Stimulated activated CD4-positive, alpha-beta T cell treated with anti-CD3 and anti-CD28 coated beads, Interleukin-2, amount 100 ng/mL, for 24 hours (primary cell): ENCODE measurements at places on chromosomes 16 and 17.

DNA sequence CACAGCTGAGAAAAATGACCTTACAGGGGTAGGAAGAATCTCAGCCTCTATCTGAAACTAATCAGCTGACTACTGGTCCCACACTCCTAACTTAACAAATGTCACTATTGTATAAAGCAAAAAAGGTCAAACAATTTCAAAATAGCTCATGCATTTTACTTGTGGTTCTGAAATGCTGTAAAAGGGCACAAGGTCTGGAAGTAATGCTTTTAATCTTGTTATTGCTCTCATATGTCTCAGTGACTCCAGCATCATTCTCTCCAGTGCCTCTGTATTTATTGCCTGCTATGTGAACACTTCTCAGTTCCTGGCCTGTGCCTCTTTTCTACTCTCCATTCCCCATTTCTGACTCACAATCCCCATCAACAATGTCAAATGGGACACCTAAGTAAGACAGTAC is 937.7 kb downstream of the CDH11 start:
- DNase-seq: no peak

GRCh38 chr16:72313903-72314302 is 141.9 kb upstream of the PMFBP1 start:
- DNase-seq: no peak

DNA sequence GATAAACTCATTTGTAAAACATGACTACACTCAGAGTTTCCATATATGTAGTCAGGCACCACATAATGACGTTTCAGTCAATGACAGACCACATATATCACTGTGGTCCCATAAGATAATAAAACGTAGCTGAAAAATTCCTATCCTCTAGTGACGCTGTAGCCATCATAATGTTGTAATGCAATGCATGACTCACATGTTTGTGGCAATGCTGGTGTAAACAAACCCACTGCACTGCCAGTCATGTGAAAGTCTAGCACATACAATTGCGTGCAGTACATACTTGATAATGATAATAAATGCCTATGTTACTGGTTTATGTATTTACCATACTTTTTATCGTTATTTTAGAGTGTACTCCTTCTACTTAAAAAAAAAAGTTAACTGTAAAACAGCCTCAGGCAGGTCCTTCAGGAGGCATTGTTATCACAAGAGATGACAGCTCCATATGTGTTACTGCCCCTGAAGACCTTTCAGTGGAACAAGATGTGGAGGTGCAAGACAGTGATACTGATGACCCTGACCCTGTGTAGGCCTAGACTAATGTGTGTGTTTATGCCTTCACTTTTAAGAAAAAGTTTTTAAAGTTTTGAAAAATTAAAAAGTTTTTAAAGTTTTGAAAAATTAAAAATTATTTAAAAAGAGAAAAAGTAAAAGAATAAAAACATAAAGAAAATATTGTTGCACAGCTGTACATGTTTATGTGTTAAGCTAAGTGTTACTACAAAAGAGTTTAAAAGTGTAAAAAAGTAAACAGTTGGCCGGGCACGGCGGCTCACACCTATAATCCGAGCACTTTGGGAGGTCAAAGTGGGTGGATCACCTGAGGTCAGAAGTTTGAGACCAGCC is 9.0 kb downstream of the STAT5B start:
- DNase-seq: no peak

DNA sequence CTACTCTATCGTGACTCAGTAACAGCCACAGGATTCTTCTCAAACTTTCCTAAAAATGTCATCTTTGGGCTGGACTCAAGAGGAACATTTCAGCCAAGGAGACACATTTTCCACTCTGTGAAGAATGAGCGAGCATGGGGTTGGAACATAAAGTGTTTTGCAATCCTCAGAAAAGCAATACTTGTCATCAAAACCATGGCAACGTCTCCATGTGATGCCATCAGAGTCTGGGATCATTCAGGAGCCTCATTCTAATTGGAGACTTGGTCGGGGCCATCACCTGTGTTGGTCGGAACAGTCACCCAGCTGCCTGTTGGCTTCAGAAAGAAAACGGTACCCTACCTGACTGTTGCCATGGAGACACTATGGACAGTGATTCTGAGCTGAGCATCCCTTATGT is 25.5 kb downstream of the MYOCD start:
- DNase-seq: no peak

DNA sequence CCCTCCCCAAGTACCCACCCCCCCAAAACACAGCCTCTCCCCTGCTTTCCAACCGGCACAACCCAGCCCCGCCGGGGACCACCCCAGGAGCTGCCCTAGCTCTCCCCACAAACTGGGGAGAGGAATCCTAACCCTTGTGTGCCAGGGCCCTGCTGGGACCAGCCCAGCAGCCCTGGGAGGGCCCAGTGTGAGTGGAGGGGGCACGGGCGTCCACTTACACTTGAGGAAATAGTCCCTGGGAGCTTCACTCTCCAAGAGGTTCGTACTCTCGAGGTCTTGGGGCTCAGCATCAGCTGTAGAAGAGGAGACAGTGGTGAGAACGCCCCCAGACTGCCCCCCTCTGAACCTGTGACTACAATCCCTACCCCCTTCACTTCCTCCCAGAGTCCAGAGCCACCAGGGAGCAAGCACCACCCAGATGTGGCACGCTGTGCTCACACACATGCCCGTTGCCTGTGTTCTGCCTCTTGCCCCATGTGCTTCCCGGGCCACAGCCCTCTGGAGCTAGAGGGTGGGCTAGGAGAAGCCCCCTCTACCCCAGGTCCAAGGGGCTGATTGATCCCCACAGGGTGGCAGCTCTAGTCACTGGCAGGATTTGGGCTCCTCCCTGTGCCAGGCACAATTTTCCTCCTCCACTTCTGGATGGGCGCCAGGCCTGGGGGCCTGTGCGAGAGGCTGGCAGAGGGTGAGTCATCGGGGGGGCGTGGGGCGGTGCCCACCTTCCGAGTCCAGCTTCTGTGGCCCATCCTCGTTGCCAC is 3.0 kb downstream of the TRIM47 start:
- no peak for DNase-seq

- no peak for DNase-seq
Measured at GRCh38 chr17:4180791-4181190, 37.8 kb downstream of the CYB5D2 start.

DNA sequence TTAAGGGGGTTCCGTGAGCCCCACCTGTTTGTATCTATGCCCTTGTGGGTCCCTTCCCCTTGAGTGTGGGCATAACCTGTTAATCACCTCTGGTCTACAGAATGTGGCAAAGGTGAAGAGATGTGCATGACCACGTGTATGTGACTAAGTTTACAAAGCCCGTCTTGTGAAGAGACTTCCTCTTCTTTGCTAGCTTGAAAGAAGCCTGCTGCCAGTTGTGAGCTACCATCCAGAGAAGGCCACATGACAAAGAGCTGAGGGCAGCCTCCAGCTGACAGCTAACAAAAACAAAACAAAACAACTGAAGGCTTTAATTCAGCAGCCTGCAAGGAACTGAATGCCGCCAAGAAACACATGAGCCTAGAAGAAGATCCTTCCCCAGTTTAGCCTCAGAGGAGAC is 112.0 kb downstream of the AXIN2 start:
- no peak for DNase-seq

GRCh38 chr17:32356378-32356743 is 6.4 kb downstream of the ZNF207 start:
- DNase-seq: no peak

DNA sequence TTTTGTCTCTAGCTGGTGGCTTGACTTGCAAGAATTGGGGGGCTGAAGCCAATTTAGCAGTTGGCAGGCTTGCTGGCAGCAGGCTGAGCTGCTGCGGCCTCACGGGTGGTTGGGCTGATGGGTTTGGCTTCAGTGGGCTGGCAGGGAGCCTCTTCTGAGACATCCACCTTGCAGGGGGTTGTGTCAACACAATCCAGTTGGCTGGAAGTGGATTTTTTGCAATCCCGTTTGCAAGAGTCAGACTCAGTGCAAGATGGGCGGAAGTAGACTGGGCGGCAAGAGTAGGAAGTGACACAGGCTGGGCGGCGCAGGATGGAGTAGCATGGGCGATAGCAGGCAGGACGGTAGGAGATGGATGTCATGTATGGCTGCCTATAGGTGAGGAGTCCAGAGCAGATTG is 1.5 kb downstream of the KRTAP16-1 start:
- no peak for DNase-seq

- no peak for DNase-seq
Measured at GRCh38 chr17:17508019-17508535, 11.9 kb upstream of the RASD1 start.

GRCh38 chr17:2847381-2848333 is 51.4 kb downstream of the RAP1GAP2 start:
- DNase-seq: no peak

DNA sequence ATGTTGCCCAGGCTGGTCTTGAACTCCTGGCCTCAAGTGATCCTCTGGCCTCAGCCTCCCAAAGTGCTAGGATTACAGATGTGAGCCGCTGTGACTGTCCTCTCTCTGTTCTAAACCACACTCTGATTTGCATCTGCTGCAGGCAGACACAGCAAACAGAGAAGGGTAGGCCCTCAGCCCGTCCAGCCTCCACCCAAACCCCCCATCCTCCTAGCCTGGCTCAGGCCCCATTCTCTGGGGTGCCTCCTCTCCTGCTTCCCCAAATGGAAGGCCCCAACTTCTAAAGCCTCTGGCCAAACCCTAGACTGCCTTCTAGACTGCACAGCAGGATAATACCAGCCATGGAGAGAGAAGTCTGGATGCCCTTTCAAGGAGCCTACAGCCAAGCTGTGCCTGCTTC is 4.1 kb upstream of the GFAP start:
- no peak for DNase-seq

GRCh38 chr17:8072729-8073461 is 14.6 kb downstream of the ALOX12B start:
- DNase-seq: peak; percentile 49

DNA sequence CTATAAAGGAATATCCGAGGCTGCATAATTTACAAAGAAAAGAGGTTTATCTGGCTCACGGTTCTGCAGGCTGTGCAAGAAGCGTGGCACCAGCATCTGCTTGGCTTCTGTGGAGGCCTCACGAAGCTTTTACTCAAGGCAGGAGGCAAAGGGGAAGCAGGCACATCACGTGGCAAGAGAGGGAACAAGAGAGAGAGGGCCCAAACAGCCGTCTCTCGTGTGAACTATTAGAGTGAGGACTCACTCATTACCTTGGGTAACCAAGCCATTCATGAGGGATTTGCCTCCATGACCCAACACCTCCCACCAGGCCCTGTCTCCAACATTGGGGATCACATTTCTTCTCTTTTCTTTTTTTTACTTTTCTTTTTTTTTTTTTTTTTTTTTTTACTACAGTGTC is 7.5 kb upstream of the ALKBH5 start:
- no peak for DNase-seq

- no peak for DNase-seq
Measured at GRCh38 chr17:10879190-10879836, 41.4 kb upstream of the PIRT start.

DNA sequence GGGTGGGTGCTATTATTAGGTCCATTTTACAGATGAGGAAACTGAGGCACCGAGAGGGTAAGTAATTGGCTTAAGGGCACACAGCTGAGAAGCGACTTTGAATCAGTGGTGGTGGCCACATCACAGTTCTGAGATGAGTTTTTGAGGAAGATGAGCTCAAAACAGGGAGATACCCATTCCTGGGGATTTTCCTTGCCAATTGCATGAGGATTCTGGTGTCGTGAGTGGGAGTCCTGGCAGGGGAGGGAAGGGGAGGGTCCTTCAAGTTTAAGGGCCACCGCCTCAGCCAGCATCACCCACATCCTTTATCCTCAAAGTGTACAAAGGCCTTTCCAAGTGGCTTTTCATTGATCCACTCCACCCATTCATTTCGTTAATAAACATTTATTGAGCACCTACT is 45.3 kb downstream of the IL21R start:
- DNase-seq: no peak
